Endothelial cell of umbilical vein (primary cell): ENCODE measurements at places on chromosomes 1 and 21. TPM values are rescaled to one million over a fixed set of nuclear protein-coding genes. Genes with fewer than 3 reads are reported as not detected.

Gene ZSWIM5
- 1.6 and 1.7 TPM in 2 replicates for total RNA-seq

Gene OPRD1
- total RNA-seq, result not detected in 2 replicates

Gene HES4
- total RNA-seq, result 32.0 and 37.6 TPM in 2 replicates

Gene C1orf226
- 3.8 and 4.2 TPM in 2 replicates for total RNA-seq

DNA sequence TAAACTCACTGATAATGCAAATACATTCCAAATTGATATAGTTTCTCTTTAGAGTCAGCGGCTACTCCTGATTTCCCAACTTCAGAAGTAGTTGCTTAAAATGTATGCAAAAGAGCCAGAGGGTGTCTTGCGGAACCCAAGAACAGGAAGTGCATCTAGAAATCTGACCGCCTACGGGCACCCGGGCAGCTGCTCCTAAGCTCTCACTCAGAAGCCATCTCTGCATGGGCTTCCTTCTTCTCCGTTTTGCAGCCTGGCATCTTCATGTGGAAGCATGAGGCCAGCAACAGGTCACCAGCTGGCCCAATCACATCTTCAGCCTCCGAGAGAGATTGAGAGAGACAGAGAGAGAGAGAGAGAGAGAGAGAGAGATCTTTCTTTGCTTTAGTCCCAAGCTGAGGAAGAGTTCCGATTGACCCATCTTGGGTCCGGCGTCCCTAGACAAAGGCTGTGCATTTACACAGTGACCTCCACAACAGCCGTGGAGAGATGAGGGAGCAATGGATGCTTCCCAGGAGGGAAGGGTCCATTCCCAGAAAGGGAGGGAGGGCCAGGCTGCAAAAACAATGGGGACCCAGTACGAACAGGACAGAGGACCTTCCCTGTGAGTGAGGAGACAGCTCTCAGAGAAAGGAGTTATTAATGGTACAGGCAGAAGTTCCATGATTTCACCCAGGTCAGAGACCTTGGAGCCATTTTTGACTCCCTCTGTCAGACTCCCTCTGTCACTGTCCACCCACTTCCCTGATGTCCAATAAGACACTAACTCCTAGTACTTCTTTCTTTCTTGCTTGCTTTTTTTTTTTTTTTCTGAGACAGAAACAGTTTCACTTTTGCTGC lies 28.2 kb upstream of the SLC30A1 start:
- DNase-seq, result no peak

- DNase-seq, result no peak
These were observed 319 bp downstream of the HES2 start for GRCh38 chr1:6419397-6419803.

GRCh38 chr1:117093870-117094621 lies 27.5 kb downstream of the TRIM45 start:
- DNase-seq, result peak; percentile 90

DNA sequence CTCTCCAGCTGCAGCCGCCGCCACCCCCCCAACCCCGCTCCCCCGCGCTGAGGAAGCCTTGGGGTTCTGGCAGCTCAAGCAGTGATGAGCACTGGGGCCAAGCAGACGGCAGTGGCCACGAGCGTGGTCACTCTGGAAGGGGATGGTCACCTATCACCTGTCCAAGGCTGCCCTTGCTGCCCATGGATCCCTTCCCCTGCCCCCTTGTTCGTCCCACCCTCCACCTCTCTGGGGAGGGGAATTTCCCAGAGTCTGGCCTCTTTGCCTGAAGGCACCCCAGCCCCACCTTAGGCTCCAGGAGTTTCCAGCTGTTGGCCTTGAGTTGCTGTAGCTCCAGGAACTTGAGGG lies 7.2 kb upstream of the SMIM12 start:
- DNase-seq, result no peak

DNA sequence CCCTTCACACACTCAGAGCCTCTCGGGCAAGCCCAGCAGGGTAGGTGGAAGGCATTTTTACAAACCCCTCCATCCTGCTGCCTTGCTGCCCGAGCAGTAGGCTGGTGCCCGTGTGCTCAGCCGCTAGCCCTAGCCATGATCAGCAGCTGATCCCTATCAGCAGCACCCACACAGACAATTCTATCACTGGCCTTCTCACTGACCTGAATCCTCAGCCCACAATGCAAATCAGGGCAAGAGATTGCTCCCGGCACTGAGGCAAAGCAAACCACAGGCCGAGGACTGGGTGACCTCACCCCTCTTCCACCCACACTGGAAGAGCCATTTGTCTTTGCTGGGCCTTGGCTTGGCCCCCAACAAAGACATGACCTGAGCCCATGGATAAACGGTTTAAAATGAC lies 895 bp upstream of the PDZK1 start:
- no peak for DNase-seq

- no peak for DNase-seq
These were observed 85.0 kb downstream of the NUF2 start for GRCh38 chr1:163406772-163407171.

DNA sequence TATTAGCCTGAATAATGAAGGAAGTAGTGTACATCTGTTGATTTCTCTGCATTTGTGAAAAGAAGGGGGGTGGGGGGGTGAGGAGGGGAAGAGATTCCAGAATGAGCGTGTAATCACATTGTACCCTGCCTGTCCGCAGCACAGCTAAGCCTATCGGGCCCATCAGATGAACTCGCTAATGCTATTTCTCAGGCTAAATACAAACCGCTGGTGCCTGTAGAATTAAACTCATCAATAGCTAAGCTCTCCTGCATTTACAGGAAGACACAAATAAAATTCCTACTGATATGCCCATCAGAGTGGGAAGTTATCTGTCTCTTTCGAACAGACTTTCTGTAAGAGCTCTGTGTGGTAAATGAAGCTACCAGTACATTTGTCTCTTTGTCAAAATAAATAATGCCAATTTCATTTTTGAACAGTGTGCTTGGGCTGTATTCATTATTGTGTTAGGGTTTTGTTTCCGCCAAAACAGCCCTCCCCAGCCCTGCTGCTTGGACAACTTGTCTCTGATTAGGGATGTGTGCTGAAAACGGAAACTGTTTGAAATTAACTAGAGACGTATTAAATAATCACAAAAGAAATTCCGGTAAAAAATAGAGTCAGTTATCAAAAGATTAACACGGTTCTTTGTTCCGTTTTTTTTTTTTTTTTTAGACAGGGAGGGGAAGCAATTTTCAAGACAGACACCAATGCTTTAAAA lies 305.4 kb downstream of the TTLL7 start:
- DNase-seq, result peak; percentile 9

DNA sequence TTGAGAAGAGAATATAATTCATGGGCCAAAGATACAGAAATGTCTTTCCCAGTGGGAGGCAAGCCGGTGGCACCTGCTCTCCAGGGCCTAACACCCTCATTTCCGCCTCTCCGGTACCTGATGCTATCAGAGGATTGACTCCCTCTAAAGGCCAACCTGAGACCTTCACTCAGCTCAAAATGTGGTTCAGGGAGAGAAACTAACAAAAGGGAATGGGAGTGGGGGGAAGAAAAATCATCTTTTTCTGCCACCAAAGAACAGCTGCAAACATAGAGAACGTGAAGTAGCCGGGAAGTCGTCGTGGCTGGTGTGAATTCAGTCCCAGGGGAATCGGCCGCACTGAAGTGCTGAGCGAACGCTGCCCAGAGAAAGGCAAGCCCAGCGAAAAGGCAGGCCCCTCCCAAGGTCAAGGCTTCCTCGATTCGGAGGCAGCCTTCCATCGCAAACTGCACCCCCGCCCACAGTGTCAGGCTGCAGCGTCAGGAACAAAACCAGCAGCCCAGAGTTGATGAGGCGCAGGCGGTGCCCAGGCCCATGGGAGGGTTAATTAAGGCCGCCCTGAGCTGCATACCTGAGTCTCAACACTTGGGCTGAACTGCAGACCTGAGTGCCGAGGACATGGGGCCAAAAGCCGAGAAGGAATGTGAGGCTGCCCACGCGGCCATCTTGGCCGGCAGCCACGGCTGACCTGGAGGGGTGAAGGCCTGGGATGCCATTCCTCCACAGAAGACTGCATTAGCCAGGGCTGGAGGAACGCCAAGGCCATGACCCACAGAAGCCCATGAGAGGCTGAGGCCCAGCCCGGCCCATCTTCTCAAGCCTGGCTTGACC lies 160.2 kb downstream of the PSMG1 start:
- DNase-seq, result no peak

- DNase-seq, result no peak
These were observed 143.2 kb upstream of the EDN2 start for GRCh38 chr1:41627491-41628280.

DNA sequence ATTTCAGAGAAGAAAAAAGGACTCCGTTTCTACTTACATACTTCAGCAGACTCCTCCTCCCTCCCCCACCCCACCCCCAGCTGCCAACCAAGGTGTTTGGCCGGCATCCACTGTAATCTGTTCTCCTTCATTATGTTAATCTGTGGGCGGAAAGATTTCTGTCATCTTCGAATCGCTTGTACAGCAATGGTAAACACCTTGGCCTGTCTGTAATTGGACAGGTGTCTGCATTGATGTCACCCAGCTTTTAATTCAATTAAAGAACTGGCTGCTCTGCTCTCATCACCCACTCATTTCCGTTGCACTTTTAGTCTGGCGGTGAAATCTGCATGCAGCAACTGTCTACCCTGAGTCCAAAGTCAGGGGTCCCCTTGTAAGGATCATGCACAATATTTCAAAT lies 368.6 kb downstream of the USH2A start:
- no peak for DNase-seq
